ENCODE measurements at places on chromosomes 4 and X.

GRCh38 chr4:183522821-183523220 is 18.0 kb downstream of the ING2 start:
- no peak for DNase-seq

DNA sequence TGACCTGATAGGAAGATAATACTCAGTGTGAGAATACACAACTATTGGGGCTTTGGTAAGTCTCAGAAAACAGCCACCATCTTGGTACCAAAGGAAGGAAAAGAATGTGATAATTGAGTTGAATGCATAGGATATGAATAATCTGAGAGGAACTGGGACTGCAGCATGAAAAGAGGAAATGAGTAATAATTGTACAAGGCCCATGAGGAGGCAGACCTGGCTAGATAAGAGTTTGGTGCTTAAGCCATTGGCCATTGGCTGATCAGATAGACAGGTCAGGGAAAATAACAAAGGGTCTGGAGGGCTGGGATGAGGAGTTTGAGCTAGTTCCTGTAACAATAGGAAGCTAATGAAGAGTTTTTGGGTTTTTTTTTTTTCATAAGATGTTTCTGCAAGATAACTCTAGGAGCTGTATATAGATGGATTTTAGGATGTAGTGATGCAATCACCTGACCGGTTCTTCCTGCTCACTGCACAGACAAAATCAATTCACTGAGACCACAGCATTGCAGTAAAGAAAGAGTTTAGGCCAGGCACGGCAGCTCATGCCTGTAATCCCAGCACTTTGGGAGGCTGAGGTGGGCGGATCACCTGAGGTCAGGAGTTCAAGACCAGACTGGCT is 5.3 kb upstream of the TRMT2B start:
- peak; percentile 75 for DNase-seq

GRCh38 chrX:144627947-144628346 is 619.4 kb upstream of the SPANXN1 start:
- peak; percentile 39 for DNase-seq

DNA sequence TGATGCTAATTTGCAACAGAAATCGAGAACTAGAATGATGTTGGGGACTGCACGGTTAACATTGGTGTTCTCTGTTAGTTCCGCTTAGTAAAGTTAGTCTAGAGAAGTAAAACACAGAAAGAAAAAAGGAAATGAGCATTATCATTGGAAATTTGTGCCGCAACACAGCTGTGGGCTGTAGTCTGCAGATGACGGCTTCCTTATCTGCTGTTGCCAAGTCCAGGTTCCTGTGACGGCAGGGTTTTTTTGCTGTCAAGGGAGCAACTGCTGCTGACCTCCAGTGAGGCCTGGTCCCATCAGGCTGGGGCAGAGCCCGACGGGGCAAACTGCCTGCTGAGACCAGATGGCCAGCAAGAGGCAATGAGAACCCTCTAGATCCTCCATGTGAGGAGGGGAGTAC is 38.9 kb upstream of the PHEX start:
- DNase-seq: peak; percentile 82

- DNase-seq: no peak
Observed at GRCh38 chr4:40316782-40317635, 18.1 kb upstream of the CHRNA9 start.

DNA sequence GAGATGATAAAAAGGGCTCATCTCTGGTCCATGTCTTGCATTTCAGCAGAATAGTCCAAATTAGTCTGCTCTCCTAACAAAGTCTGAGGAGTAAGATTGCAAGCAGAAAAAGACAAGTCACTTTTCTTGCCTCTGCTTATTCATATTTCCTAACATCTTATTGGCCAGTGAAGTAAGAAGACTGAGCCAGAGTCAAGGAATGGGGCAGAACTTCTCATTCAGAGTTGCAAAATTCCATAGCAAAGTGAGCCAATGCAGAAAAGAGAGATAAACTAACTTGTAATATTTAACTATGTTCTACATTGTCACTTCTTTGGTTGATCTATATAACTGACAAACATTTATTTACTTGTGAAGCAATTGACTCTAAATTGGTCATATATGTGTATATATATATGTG is 2304.0 kb downstream of the ARAP2 start:
- no peak for DNase-seq

GRCh38 chr4:189293459-189293858 is 647.2 kb upstream of the FRG1 start:
- no peak for DNase-seq

- DNase-seq: no peak
Observed at GRCh38 chr4:25696409-25696808, 40.8 kb downstream of the SLC34A2 start.

- DNase-seq: peak; percentile 30
Observed at GRCh38 chrX:133527415-133527814, 112.1 kb upstream of the GPC4 start.

DNA sequence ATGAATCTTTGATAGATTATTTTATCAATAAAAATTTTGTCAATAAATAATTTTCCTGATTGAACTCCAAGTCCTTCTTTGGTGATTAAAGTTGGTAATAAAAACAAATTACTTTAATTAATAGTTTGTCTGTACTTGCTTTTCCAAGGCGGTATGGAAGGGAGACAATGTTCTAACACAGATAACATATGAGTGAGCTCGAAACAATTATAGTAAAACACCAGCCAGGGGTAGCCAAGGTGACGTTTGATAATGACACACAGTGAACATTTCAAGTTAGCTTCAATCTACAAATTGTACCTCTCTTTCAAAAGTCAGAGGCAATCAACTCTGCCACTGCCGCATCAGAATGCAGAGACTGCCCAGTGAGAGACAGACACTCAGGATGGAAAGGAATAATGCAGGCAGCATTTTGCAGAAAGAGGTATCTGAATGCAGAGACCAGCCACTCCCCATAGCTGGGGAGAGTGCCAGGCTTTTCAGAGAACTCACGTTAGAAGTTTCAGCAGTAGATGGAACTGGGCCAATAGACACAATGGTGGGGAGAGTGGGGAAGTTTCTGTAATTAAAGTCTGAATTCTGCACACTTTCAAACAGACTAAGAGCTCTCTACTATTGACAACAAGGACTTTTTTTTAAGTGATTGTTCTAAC is 18.1 kb upstream of the ATOH1 start:
- DNase-seq: peak; percentile 10

- peak; percentile 36 for DNase-seq
Observed at GRCh38 chr4:55524844-55525571, 21.7 kb downstream of the CLOCK start.

GRCh38 chrX:49172280-49172780 is 632 bp downstream of the PLP2 start:
- peak; percentile 72 for DNase-seq

DNA sequence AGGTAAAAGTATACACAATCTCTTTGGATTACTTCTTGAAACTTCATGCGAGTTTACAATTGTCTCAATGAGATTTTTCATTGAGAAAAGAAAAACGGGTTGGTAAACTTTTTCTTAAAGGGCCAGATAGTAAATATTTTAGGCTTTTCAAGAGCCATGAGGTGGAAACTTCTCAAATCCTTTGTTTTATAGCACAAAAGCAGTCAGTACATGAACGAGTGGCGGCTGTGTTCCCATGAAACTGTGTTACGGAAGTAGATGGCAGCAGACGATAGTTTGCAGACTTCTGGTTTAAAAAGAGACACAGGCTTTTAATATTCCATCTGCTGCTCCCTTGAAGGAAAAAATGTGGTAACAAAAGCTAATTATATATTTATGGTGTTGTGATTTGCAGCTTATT is 332.0 kb downstream of the TENM3 start:
- peak; percentile 45 for DNase-seq

DNA sequence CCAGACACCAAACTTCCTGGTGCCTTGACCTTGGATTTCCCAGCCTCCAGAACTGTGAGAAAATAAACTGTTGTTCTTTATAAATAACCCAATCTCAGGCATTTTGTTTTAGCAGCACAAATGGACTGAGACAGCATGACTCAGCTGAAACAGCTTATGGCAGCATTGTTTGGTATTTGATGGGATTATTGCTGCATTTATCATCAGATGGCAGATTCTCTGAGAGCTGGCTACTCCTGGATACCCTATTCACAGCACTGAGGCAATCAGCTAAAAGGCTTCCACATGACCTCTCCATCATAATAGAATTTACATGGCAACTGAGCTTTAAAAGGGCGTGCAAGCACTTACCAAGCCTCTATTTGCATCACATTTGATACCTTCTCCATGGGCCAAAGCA is 623.1 kb upstream of the CPEB2 start:
- DNase-seq: no peak

DNA sequence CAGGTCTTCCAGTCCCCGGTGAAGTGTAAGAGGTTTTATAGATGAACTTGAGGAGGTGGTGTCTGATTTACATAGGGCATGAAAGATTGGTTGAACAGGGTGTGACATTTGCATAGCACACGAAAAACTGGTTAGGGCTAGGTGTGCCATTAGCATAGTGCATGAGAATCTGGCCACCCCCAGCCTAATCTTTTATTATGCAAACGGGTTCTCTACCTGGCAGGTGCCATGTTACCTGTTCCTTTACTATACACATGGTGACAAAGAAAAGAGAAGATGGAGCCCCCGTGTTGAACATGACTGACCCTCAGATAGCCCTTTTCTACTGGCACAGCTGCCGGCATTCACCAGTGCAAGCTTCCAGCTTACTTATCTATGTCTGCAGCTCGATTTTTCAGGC is 71.0 kb downstream of the UCHL1 start:
- DNase-seq: no peak

DNA sequence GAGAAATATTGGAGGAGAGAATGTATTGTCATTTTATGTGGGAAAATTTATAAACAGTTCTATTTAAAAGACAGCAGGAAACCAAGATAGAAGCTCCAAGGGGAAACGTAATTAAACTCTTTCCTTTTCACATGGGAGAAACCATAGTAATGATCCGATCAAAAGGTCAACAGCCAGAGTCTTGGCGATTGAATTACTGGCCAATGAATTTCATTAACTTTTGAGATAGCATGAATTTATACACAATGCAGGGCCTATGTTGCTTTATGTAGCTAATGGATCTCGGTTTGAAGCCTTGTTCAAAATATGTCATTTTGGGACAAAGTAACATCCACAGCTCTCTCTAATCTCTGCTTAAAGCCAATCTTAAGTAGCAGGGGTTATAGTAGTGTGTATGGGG is 897.5 kb upstream of the NDST4 start:
- DNase-seq: no peak

- no peak for DNase-seq
Observed at GRCh38 chrX:118780911-118781310, 42.7 kb upstream of the ZCCHC12 start.

GRCh38 chr4:7744142-7744804 is 195.4 kb downstream of the AFAP1 start:
- DNase-seq: no peak

DNA sequence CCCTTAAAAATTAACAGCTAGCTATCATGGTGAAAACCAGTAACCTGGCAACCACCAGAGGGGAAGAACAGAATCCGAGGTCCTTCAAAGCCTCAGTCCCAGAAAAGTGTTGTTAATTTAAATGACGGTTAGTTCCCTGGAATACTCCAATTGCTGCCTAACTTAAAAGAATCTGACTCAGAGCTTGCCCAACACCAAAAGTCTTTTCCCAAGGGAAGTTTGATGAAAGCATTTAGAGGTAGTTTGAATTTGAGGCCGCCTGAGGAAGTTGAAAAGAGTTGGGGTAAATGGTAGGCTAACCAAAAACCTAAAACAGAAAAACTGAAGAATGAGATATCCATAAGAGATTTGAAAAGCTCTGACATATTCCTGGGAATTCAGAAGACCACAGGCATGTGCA is 46.6 kb downstream of the IL13RA2 start:
- no peak for DNase-seq

- DNase-seq: peak; percentile 63
Observed at GRCh38 chrX:130916636-130917422, 13.8 kb upstream of the ENOX2 start.

- peak; percentile 20 for DNase-seq
Observed at GRCh38 chr4:52585379-52585778, 73.7 kb downstream of the USP46 start.

GRCh38 chrX:135528756-135529155 is 8.3 kb downstream of the INTS6L start:
- DNase-seq: peak; percentile 15

DNA sequence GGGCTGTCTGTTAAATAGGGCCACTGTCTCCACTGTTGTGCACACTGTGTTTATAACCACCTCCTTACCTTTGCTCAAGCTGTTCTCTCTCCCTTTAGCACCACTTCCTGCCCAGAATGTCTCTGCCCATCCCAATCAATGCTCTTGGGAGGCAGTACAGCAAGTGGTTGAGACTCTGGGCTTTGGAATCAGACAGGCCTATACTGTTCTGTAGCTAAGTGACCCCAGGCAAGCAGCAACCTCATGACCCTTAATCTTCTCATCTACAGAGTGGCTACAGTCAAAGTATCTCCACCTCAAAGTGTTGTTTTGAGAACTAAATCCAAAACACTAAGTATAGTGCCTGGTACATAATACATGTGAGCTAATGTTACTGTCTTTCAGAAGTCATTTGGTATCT is 3.8 kb upstream of the TXK start:
- DNase-seq: no peak

DNA sequence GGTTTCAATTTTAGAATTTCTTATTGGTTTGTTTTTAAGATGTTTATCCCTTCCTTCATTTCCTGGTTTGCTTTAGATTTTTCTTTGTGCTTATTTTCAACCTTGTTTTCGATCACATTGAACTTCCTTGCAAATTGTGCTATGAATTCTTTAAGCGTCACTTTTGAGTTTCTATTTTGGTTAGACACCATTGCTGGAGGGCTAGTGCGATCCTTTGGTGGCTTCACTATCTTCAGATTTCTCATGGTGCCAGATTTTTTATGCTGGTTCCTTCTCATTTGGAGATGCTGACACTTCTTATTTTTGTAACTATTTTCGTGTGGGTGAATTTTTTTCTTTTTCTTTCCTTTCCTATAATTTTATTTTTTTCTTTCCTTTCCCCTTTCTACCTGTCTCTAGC is 227.2 kb upstream of the HDX start:
- DNase-seq: no peak

DNA sequence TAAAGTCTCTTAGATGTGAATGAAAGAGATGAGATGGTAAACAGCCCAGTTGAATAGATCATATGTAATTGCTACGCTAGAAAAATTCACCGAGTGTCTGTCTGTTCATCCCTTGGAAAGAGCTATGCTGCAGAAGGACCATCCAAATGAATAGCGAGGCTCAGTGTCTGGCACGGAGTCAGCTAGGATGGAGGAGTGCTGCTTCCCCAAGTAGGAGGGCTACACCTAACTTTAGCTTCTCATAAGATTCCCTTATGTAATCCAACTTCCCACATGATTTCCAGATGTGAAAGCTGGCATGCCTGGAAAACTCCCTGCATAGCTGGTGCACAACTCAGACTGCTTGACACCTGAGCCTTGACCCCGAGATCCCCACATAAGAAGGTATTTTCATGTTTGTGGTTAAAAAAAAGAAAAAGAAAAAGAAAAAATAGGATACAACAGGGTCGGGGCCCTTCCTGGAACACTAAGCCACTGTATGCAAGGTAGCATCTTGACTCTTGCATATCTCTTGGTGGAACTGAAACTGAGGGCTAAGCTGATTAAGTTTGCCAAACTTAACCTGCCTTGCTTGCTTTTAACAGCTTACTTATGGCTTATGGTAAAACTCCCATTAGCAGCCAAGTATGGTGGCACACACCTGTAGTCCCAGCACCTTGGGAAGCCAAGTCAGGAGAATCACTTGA is 82.3 kb downstream of the FREM3 start:
- DNase-seq: no peak

All from OCI-M1 (cell line).